ENCODE measurements at places on chromosomes 12 and 14. TPM values are rescaled to one million over a fixed set of nuclear protein-coding genes. Genes with fewer than 3 reads are reported as not detected.

- DNase-seq: no peak
- H3K27ac ChIP-seq: no peak overlapping the region
- peaks cover 47% of the 10 kb centered on the region for H3K36me3 ChIP-seq
- no peaks in the 10 kb centered on the region for H3K27me3 ChIP-seq
Observed at GRCh38 chr14:92660571-92660970, 87.9 kb downstream of the LGMN start.

DNA sequence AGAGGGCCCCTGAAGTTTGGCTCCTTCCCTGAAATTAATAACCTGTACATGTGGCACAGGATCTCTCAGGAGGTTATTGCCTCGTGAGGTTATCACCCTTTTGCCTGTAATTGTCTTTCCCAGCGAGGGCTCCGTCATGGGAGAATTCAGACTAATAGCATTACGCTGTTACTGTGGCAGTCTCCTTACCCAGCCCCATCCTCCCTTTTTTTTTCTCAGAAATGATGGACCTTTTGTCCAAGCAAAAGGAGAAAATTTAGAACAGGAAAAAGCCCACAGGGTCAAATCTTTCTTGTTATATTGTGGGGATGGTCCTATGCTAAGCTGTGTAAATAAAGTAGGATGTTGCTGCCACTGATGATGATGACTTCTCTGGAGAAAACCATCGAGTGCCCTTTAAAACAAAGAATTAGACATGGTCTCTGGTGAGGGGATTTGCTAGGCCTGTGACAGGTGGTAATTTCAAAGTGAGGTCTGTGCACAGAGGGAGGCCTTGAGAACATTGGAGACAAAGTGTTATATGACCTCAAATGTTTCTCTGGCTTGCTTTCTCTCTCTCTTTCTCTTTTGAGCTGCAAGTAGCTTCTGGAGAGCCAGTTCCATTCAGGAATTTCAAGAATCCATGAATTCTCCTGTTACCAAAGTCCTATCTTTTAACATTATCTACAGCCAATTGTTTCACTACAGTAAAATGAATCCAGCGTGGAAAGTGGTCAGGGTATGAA, 357.2 kb downstream of the BMP4 start:
- no peak overlapping the region for H3K4me3 ChIP-seq
- no peaks in the 10 kb centered on the region for H3K27me3 ChIP-seq
- DNase-seq: no peak
- no peak overlapping the region for H3K27ac ChIP-seq

GRCh38 chr12:662566-663292, 516 bp downstream of the NINJ2 start:
- peak overlapping the region; percentile 65 for H3K27ac ChIP-seq
- peaks cover 50% of the 10 kb centered on the region for H3K4me1 ChIP-seq
- no peaks in the 10 kb centered on the region for H3K36me3 ChIP-seq
- DNase-seq: peak; percentile 4
- peak overlapping the region; percentile 52 for H3K4me3 ChIP-seq

DNA sequence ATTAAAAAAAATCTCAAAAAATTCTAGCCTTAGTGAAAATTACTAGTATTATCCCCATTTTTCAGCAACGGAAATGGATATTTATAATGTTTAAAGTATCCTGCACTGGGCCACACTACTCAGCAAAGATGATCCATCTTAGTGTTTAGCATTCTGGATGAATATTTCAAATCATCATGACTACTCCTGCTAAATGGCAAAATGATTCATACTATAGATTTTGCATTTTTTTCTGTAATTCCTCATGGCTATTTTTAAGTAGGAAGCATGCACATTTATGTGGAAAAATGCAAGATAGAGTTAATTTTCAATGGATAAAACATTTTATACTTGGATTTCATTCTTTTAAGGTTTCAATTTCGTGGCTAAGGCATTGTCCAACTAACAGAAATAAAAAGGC, 59.6 kb downstream of the LRFN5 start:
- no peaks in the 10 kb centered on the region for H3K27me3 ChIP-seq
- H3K4me3 ChIP-seq: no peak overlapping the region
- no peak for DNase-seq
- H3K27ac ChIP-seq: no peak overlapping the region

DNA sequence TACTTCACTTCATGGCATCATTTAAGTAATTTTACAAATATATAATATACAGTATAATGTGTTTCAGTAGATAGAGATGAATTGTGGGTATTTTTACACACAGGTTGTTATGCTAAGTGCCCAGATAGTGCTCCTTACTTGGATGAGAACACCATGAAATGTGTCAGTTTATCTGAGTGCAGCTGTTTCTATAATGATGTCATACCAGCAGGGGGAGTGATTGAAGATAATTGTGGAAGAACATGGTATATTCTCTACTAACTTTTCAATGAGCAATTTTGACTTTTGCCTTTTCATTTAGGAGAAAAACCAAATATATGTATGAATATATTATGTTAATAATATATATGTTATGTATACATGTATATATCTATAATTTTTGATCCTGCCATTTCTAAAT, 221.6 kb downstream of the LRRK2 start:
- no peak overlapping the region for H3K4me3 ChIP-seq
- H3K27me3 ChIP-seq: no peaks in the 10 kb centered on the region
- no peaks in the 10 kb centered on the region for H3K36me3 ChIP-seq
- H3K4me1 ChIP-seq: no peaks in the 10 kb centered on the region
- no peak for DNase-seq

DNA sequence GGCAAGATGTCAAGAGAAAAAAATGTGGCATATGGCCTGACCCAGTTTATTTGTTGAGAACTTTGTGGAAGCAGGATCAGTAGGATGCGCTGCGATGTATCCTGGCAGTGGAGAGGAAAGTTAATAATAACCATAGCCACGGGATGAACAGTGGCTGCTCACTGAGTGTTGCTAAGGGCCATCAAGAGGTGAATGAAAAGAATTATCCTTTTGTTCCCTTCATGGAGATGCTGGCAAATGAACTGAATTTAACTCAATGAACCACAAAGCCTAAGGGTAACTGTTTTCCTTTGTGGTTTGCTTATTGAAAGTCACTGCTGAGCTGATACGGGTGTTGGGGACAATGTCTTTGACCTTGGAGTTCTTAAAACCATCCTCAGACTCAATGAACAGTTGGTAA, 476.5 kb downstream of the APAF1 start:
- no peak overlapping the region for H3K27ac ChIP-seq
- H3K4me1 ChIP-seq: no peaks in the 10 kb centered on the region
- H3K36me3 ChIP-seq: no peaks in the 10 kb centered on the region
- H3K27me3 ChIP-seq: no peaks in the 10 kb centered on the region

GRCh38 chr12:52587563-52587962, 13.7 kb downstream of the KRT72 start:
- no peaks in the 10 kb centered on the region for H3K36me3 ChIP-seq
- no peaks in the 10 kb centered on the region for H3K27me3 ChIP-seq
- no peak for DNase-seq
- no peak overlapping the region for H3K4me3 ChIP-seq
- H3K4me1 ChIP-seq: peaks cover 19% of the 10 kb centered on the region
- H3K27ac ChIP-seq: no peak overlapping the region

- no peaks in the 10 kb centered on the region for H3K4me1 ChIP-seq
- DNase-seq: no peak
- no peak overlapping the region for H3K27ac ChIP-seq
Observed at GRCh38 chr12:100445081-100445481, 28.6 kb upstream of the NR1H4 start.

- DNase-seq: peak; percentile 26
- no peak overlapping the region for H3K4me3 ChIP-seq
- no peak overlapping the region for H3K27ac ChIP-seq
- H3K4me1 ChIP-seq: peaks cover 3% of the 10 kb centered on the region
- no peaks in the 10 kb centered on the region for H3K36me3 ChIP-seq
- peaks cover 29% of the 10 kb centered on the region for H3K27me3 ChIP-seq
Observed at GRCh38 chr14:95291859-95292542, 27.7 kb downstream of the CLMN start.

GRCh38 chr14:102316743-102317563, 2.6 kb upstream of the ZNF839 start:
- H3K4me3 ChIP-seq: peak overlapping the region; percentile 87
- peak; percentile 98 for DNase-seq
- peaks cover 4% of the 10 kb centered on the region for H3K36me3 ChIP-seq
- H3K27ac ChIP-seq: peak overlapping the region; percentile 87

DNA sequence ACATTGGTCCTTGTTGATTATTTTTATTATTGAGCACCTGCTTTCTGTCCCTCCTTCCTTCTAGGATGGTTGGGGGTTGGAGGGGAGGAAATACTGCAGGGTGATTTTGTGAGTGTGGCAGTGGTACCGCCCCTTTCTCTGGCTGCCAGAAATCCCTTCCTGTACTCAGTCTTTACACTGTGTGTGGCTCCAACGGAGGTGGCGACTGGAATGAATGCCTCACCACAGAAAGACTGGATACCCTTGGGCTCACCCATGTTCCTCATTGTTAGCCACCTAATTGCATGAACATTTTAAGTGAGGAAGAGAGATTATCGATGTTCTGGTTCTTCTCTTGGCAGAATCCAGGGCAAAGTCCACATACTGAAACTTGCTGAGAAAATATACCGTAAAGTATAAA, 272.0 kb upstream of the E2F7 start:
- no peak overlapping the region for H3K27ac ChIP-seq
- DNase-seq: no peak
- H3K27me3 ChIP-seq: no peaks in the 10 kb centered on the region
- no peak overlapping the region for H3K4me3 ChIP-seq
- no peaks in the 10 kb centered on the region for H3K4me1 ChIP-seq

DNA sequence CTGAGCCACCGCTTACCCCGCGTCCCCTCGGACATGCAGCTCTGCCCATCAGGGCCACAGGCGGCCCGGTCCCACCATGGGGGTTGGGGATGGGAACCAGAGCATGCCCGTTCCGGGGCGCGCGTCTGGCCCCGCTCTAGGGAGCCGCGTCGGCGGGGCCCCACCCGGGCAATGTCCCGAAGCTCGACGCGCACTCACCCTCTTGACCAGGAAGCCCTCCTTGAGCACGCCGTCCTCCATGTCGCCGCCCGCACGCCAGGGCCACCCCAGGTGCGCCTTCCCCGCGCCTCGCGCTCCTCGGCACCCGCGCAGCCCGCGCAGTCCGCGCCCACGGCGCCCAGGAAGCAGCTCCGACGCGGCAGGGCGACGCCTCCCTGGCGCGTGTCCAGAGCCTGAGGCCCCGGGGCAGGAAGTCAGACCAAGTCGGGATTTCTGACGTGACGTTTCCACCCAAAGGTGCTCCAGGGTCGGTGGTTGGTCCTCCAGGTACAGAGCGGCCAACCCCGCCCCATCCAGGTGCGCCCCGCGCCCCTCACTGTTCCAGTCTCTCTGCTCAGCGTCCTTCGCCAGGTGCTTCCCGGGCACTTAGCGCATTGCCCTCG, at the start of gene PLEK2:
TSS of gene PLEK2 (minus strand) at position 346 of the 602 bp plus-strand sequence. CDS start at position 240, 106 bp downstream.
- H3K27me3 ChIP-seq: peaks cover 2% of the 10 kb centered on the region
- peaks cover 14% of the 10 kb centered on the region for H3K4me1 ChIP-seq
- no peaks in the 10 kb centered on the region for H3K36me3 ChIP-seq
- DNase-seq: peak; percentile 72
- peak within 1 kb of the TSS; percentile 53 for H3K4me3 ChIP-seq
- no peak within 1 kb of the TSS for H3K27ac ChIP-seq

DNA sequence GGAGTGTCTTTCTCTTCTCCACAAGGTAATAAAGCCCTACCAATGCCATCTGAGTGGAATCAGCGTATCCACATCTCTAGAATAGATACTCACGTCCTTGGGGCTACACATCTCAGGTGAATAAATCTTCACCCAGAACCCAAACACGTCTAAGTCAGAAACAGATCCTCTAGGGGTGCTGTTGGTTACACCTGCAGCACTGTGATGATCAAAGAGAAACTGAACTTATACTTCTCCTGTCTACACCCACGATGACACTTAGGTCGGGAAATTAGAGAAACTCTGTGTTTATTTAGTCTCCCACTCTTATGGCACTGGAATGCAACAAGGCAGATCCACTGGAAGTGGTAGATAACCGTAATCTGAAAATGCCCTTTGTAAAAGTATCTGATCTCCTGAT, 46.2 kb downstream of the WIF1 start:
- no peak overlapping the region for H3K4me3 ChIP-seq
- no peak overlapping the region for H3K27ac ChIP-seq
- no peaks in the 10 kb centered on the region for H3K4me1 ChIP-seq

- no peaks in the 10 kb centered on the region for H3K36me3 ChIP-seq
- DNase-seq: no peak
- no peak overlapping the region for H3K4me3 ChIP-seq
- no peaks in the 10 kb centered on the region for H3K27me3 ChIP-seq
- no peaks in the 10 kb centered on the region for H3K4me1 ChIP-seq
Observed at GRCh38 chr12:99686142-99686541, 38.6 kb downstream of the GARIN6 start.

GRCh38 chr14:53954551-53955228, 1.9 kb downstream of the BMP4 start:
- H3K4me1 ChIP-seq: peaks cover 30% of the 10 kb centered on the region
- no peaks in the 10 kb centered on the region for H3K36me3 ChIP-seq
- peak overlapping the region; percentile 73 for H3K4me3 ChIP-seq
- DNase-seq: peak; percentile 34

GRCh38 chr14:63992858-63993257, 140.1 kb downstream of the SYNE2 start:
- peaks cover 37% of the 10 kb centered on the region for H3K36me3 ChIP-seq
- no peak overlapping the region for H3K27ac ChIP-seq
- peaks cover 12% of the 10 kb centered on the region for H3K4me1 ChIP-seq
- H3K4me3 ChIP-seq: no peak overlapping the region

DNA sequence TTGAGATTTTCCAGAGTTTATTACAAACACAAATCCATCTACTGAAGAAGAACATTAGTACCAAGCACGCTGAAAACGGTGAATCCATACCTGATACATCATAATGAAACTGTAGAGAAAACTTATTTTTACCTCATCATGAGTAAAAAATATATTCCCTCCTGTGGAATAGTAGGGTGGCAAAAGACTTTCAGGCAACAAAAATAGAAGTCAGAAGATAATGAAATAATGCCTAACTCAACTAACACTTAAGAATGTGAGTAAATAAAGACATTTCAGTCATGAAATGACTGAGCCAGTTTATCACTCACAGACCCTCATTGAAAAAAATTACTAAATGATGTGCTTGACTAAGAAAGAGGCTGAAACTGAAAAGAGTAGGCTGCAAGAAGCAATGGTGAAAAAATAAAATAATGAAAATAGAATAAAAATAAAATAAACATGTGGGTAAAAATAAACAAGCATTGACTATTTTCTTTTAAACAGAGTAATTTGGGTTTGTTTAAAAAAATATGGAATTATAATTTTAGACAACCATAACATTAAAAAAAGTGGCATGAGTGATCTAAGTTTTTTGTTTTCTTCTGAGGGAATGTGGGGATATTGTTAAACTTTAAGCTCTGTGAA, 148.6 kb downstream of the ASCL1 start:
- no peaks in the 10 kb centered on the region for H3K27me3 ChIP-seq
- H3K4me3 ChIP-seq: no peak overlapping the region
- H3K4me1 ChIP-seq: peaks cover 1% of the 10 kb centered on the region
- H3K36me3 ChIP-seq: no peaks in the 10 kb centered on the region
- no peak overlapping the region for H3K27ac ChIP-seq
- DNase-seq: no peak

PRMT5 gene
- 85.6 TPM for total RNA-seq

GDF3 gene
- not detected for total RNA-seq

PLEKHD1 gene
- 0.05 TPM for total RNA-seq

TAS2R7 gene
- not detected for total RNA-seq

RARG gene
- total RNA-seq: 21.8 TPM

SRRM4 gene
- total RNA-seq: not detected

FAM186B gene
- not detected for total RNA-seq

DLK1 gene
- total RNA-seq: not detected

STAC3 gene
- total RNA-seq: 2.0 TPM

All from activated CD4-positive, alpha-beta memory T cell treated with anti-CD3 and anti-CD28 coated beads for 36 hours (primary cell).